SHP77 treated with DMSO at 0.1 percent for 48 hours (cell line): ENCODE measurements at places on chromosomes 2 and 18.

DNA sequence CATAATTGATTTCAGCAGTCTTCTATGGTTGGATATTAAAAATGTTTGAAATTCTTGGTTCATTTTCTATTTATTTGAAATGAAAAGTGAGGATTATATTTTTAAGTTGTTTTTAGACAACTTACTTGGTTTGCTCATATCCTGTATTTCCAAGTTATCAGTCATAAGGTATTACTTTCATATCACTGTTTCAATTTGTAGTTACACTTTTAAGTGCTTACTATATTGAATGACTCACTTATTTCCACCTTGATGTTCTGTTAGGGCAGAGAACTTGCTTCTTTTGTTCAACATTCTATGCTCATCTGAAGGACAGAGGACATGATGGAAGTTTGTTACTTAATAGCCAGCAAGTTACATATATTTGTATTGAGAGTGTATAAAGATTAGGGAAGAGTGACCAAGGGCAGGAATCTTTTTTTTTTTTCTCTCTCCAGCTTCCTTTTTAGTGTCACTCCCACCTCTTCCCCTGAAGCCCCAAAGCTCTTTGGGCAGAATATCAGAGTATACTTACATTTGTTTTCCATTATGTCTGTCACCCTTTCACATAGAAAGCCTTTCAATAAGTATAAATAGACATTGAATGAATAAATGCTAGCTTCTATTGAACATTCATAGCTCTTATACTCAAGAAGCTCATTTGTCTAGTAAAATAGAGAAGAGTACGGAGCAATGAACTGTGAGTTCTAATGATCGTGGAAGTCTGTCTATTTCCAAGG lies 28.1 kb downstream of the PIK3C3 start:
- no peak for DNase-seq

DNA sequence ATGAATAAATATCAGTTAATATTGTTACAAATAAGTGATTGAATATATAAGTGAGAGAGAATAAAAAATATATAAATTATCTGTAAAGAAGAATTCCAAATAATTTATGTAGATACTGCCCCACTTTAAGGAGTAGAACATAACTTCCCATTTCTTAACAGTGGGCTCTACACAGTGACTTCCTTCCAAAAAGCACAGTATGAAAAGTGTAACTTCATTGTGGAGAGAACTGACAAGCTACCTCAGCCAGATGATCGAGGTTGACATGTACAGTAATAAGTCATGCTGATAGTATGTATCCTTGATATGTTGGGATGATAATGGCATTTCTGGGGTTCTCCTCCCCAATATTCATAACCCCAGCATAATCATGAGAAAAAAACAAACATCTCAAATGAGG lies 191.9 kb upstream of the FN1 start:
- no peak for DNase-seq

GRCh38 chr18:61609131-61609530 lies 275.9 kb downstream of the CDH20 start:
- DNase-seq = no peak

DNA sequence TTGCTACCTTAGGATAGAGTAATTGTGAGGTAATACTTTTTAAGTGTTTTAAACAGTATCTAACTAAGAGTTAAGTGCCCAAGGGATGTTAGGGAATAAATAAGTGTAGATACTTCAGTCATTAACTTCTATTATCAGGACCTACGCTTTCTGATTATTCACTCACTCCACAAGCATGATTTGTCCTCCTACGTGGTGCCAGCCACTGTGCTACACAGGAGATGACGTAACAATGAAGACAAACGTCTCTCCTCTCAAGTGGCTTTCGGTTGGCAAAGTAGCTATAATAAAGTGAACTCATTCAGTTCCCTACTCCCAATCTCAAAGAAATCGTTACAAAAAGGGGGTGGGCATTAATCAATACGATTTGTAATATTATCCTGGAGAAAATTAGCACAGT lies 100.9 kb upstream of the SETBP1 start:
- DNase-seq = no peak

GRCh38 chr2:63189026-63189425 lies 138.4 kb downstream of the OTX1 start:
- DNase-seq = peak; percentile 20

DNA sequence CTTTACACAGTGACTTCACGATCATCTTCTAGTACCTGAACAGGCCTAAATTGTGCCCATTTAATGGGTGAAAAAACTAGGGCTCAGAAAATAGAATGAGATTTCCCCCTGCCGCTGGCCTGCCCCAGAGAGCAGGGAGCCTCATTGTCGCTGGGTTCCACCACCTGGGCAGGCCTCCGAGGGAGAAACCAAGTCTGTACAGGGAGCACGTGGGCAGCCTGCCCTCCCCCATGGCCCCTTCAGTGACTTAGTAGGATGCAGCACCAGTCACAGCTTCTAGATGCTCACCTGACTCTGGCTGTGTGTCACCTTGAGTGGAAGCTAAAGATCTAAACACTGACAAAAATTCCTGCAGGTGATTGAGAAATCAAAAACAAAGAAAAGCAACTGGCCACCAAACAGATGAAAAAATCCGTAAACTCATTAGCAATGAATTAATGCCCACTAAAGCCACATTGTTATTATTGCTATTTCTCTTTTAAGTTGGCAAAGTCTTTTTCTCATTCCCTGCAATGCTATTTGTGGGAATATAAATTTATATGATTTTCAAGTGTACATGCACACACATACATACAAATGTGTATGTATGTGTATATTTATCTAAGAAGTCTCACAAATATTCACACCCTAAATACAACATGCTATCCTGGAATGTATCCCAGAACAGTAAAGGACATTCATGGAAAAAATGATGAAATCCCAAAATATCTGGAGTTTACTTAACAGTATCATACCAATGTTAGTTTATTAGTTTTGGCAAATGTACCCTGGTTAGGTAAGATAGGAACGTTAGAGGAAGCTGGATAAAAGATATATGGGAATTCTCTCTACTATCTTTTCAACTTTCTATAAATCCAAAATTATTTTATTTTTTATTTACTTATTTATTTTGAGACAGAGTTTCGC lies 18.7 kb upstream of the ASPRV1 start:
- DNase-seq = no peak

GRCh38 chr2:240932001-240932723 lies 26.0 kb downstream of the CROCC2 start:
- DNase-seq = no peak
